Occipital lobe (tissue), 3 donors: ENCODE measurements at places on chromosomes 13 and 19.

DNA sequence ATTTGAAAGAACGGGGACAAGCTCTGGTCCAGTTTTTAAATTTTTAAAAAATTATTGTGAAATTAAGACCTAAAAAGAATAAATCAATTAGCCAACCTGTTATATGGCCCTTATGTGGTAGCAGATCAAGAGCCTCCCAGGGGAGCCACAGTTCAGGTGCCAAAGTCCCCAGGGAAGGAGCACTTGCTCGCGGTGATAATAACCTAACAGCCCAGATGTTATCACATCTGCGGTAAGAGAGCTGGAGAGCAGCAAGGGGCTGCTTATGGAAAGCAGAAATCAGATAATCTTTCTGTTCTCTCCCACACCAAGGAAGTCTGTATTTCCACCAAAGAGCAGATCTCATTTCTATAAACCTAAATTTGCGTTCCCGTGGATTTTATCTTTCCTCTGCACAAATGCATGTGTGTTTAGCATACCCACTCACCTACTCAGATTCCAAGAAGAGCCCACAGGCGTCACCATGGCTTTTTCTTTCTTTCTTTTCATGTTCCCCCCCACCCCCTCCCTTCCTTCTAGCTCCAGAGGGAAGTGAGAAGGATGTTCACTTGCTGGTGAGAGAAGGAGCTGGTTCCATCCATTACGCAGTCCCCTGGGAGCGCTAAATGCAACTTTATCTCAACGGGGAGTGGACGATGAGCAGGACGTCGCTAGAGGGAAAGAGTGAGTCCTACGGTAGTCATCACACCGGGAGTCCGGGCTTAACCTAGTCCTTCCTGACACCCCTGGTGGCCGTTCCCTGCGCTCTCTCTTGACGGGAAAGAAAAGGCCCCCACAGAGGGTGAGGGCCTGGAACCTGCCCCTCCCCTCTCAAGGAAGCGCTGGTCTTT is 1.6 kb upstream of the POU4F1 start:
- DNase-seq, result no peak

- no peak for DNase-seq
Measured at GRCh38 chr13:114071410-114071809, 61.0 kb downstream of the RASA3 start.

DNA sequence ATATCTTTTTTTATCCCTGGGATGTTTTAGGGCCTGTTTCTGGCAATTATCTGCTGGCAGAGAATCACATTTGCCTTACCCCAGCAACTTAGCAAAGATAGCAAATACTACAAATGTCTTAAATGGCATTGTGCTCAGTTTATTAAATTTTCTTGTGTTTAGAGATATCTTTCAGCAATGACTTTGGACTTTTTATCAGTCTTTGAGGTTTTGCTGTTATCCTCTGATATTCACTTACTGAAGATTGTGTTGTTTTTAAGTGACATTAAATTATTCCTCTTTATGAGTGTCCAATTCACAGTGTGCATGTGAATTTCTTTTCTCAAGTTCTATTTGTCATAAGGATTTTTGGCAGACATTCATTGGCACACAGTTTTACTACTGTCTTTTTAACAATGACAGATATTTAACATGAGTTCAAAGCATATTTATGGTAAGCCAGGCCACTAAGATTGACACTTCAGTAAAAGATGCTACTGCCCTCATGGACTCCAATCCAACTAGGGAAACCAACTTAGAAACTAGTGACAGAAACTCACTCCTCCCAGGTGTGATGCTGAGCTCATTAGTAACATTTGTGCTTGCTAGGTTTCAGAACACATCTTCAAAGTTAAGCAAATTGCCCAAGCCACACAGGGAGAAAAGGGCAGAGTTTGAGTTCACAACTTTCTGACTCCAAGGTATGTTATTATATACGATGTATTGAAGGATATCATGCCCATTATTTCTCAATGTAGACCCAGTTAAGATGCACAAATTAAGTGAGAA is 481.9 kb downstream of the GPC6 start:
- DNase-seq, result no peak

DNA sequence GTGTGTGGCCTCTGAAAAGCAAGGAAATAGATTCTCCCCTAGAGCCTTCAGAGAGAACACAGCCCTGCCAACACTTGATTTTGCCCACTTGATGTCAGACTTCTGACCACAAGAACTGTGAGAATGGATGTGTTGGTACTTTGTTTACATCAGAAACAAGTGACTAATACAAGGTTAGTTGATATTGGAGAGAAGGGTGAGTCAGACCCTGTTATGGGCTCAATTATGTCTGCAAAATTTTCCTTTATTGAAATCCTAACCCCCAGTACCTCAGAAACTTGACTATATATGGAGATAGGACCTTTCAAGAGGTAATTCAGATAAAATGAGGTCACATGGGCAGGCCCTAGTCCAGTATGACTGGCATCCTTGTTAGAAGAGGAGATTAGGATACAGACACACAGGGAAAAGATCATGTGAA is 226.7 kb downstream of the RFC3 start:
- DNase-seq, result no peak

GRCh38 chr13:44112700-44113329 is 233.1 kb downstream of the LACC1 start:
- no peak for DNase-seq

DNA sequence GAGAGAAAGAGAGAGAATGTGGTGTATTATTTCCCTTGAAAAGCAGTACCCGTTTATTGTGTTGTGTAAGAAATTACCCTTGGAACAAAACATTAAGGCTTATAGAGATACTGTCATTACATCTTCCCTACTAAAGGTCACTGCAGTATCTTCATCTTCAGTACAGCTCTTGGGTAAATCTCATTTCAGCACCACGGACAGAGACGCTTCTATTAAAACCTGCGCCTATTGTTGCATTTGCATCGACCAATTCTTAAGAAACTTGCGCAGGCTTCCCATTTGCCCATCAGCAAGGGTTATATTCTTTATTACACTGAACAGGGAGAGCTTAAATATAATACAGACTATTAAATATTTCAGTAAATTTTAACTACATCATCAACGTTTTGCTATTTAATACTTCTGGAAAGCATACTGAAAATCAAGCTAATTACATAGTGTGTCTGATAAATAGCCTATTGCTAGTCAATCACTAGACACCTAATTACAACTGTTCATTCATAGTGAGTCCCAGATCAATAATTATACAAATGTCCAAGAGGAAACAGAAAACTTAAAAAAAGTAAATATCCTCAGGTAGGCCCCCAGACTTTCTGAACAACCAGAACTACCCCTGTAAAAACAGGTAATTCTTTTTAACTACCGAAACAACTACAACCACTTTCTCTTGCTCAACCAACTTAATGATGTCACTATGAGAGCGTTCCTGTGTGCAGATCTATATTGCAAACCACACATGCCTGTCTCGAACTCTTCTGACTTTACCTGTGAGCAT is 350.6 kb downstream of the LIG4 start:
- no peak for DNase-seq

- no peak for DNase-seq
Measured at GRCh38 chr19:11265785-11266236, 3.5 kb upstream of the DOCK6 start.

GRCh38 chr13:39931505-39931904 is 276.0 kb downstream of the COG6 start:
- no peak for DNase-seq

DNA sequence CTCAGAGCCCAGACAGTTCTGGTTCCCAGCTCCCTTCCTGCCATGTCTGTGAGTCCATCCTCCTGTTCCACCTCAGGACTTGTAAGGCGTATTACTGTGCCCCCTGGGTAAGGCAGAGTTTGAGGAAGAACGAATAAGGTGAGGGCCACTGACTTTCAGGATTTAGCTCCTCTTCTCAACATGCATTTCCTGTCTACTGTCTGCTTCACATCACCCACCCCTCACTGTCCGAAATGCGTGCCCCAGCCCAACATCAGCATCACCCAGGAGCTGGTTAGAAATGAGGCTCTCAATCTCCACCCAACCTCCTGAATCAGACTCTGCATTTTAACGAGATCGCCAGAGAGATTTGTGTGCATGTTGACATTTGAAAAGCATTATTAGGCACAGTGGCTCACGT is 44.4 kb downstream of the IRS2 start:
- no peak for DNase-seq

- no peak for DNase-seq
Measured at GRCh38 chr19:20171285-20171684, 4.3 kb downstream of the ZNF486 start.

- no peak for DNase-seq
Measured at GRCh38 chr13:98371516-98372023, 194.5 kb upstream of the RNF113B start.
